ENCODE measurements at places on chromosomes 5 and 9.

- DNase-seq: no peak
These were observed 22.6 kb downstream of the PRRT1B start for GRCh38 chr9:131567910-131568309.

- no peak for DNase-seq
These were observed 321.9 kb downstream of the EBF1 start for GRCh38 chr5:158777647-158778350.

DNA sequence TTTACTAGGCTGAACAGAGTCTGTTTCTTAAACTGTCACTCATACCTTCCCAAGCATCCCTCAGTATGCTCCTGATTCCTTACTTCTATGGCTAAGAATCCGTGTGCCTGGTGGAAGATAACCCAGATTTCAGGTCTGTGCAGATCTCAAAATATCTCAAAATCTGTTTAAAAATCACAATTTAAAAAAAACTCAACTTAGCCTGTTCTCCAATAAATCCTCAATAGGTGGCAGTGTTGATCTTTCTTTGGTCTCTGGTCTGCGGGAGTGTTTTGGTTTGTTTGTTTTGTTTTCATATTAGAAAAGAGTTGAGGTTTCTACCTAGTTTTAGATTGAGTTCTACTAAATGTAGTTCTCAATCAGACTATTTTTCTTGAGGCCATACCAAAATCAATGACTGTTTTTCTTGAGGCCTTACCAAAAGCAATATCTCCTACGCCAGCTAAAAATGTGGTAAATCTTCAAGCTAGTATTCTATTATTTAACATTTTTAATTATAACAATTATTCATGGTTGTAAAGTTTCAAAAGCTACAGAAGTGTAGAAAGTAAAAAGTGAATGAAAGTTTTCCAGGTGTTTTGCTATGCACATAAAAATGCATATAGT is 57.9 kb downstream of the TGFBR1 start:
- no peak for DNase-seq

DNA sequence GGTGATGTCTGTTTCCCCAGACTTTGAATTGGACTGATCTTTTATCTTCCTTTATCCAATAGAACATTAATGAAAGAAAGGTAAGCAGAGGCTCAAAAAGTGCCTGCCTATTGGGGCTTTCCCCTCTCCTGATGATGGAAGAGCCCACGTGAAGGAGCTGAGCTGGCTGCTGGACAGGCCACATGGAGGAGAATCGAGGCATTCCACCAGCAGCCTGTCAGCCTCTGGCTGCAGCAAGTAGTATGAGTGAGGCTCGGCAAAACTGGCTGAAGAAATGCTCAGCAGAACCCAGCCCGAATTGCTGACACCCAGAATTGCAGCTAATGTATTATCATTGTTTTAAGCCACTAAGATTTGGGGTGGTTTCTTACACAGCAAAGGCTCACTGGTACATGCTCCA is 66.5 kb upstream of the STC2 start:
- no peak for DNase-seq

GRCh38 chr5:44048276-44048984 is 340.8 kb downstream of the FGF10 start:
- DNase-seq: no peak

- DNase-seq: no peak
These were observed 54.2 kb downstream of the ZSWIM6 start for GRCh38 chr5:61386045-61386800.

DNA sequence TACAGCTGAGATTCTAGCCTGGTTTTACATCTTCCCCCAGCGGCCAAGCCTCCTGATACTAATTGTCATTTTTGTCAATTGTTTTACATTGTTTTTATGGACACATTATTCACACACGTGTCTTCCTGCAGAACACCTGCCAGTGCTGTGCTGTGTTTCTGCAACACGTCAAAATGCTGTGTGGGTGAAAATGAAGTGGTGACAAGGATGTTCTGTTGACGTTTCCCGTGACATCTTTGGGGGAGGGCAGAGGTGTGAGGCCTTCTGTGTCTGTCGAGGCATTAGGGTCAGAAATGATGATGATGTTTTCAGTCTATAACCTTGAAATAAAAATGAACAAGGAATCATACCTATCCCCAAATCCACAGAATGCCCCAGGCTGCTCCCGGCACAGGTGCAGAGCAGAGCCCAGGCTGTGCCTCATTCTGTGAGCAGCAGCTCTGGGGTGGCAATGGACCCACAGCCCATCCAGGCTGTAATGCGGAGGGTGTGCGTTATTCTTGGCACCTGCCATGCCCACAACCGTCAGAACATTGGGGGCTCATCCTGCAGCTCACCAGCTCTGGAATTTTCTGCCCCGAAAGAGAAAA is 23.6 kb upstream of the CEP72 start:
- no peak for DNase-seq

GRCh38 chr5:141351591-141351990 is 1.7 kb downstream of the PCDHGB1 start:
- DNase-seq: no peak

DNA sequence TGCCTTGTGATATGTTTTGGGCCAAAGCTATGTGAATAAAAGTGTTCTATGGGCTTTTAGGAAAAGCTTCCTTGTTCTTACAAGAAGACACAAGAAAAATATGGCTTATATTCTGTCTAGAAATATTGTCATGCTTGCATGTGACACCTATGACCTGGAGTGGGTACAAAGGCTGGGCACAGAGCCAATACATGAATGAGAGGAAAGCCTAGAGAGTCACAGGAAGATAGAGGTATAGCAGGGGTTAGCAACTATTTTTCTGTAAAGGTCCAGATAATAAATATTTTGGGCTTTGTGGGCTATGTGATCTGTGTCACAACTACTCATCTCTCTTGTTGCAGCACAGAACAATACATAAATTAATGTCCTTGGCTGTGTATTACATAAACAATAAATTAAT is 196.6 kb upstream of the CD180 start:
- DNase-seq: no peak

GRCh38 chr9:96232539-96233241 is 69.3 kb downstream of the HSD17B3 start:
- no peak for DNase-seq

DNA sequence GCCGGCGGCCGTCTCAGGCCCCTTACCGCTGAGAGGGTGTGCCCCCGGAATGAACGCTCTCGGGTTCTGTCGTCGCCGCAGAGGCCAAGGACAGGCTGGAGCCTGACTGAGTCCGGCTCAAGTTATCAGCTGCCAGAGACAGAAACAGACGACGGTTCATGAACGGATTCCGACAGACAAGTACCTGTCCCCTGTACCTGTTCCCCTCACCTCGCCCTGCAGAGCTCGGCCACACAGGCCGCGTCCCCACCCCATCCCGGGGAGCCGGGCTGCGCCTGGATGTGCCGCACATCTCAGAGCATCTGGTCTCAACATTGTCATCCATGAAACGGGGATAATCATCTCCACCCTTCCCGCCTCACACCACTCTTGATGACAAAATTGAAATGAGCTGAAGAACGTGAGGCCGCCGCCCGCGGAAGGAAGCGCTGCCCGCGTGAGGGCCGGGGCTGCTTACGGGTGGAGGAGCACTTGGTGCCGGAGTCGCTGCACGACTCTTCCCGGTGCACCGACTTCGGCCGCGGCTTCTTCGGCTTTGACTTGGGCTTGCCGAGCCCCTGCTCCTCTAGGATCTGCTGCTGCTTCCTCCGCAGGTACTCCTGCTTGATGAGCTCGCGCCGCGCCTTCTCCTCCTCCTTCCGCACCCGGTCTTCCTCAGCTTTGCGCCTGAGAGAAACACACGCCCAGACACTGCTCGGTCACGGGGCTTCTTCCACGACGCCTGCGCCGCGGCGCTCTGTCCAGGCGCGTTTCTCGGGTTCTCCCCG is 89.2 kb downstream of the CAMSAP1 start:
- DNase-seq: no peak

DNA sequence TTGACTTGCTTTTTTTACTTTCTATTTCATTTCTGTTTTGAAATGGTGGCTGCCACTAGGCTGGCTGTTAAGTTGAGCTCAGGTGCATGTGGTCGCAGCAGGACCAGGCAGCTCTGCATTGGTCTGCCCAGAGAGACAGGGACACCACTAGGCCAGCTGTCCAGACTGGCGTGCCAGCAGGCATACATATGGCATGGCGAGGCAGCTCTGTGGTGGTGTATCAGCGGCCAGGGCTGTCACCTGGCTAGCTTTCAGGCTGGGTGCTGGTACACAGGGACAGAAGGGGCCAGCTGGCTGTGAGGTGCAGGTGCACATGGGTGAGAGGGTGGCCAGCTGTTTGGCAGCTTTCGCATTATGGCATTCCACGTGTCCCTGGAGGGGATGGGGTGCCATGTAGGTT is 654.0 kb upstream of the ACO1 start:
- DNase-seq: no peak

DNA sequence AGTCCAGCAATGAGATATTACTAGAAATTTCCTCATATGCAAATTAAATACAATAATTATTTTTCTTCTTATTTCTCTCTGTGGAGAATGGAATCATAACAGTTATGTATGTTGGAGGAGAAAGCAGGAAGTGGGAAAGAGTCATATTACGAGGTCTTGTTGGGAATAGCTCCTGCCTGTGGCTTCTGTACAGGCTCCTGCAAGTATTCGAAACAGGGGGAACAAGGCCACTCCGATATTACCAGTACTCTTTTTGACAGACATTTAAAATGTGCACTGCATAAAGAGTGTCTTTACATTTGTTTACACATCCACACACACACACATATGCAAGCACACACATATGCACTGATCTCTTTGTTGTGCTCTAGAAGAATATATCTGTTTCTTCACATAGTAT is 812.0 kb upstream of the ZNF608 start:
- DNase-seq: no peak

DNA sequence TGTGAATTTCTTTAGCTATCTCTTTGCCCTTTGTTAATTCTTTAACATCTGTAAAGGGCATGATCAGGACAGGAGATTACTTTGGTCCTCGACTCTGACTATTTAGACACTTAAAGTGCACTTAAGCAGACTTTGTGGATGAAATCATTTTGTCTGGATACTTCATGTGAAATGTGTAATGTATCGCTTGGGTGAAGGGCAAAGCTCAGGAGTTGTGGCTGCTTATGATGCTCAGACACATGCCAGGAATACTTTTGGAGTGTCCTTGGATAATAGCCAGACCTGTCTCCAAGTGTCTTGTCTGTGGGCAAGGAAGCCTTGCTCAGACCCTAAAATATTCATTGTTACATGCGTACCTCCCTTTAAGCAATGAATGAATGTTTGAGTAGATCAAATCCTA is 87.8 kb downstream of the RAI14 start:
- DNase-seq: no peak

DNA sequence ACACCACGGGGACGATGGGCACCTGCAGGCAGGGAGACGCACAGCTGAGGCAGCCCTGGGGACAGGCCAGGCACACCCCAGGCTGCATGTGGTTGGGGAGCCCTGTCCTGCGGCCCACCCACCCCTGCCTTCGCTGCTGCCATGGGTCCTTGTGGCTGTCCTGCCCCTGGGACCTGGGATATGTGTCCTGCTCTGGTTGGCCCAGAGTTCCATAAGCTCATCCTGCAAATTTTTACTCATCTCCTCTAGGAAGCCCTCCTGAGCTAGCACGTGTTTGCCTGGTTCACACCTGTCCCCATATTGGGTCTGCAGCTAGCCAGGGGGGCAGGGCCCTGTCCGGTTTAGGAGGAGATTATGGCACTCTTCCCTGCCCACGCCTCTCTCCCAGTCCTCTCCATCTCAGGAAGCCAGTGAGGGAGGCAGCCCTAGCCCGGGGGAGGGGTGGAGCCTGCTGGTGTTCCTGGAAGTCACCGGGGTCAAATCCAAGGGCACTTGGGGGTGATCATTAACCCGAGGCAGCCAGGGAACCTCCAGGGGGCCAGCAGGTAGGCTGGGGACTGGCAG is 12.2 kb downstream of the EGFL7 start:
- no peak for DNase-seq

DNA sequence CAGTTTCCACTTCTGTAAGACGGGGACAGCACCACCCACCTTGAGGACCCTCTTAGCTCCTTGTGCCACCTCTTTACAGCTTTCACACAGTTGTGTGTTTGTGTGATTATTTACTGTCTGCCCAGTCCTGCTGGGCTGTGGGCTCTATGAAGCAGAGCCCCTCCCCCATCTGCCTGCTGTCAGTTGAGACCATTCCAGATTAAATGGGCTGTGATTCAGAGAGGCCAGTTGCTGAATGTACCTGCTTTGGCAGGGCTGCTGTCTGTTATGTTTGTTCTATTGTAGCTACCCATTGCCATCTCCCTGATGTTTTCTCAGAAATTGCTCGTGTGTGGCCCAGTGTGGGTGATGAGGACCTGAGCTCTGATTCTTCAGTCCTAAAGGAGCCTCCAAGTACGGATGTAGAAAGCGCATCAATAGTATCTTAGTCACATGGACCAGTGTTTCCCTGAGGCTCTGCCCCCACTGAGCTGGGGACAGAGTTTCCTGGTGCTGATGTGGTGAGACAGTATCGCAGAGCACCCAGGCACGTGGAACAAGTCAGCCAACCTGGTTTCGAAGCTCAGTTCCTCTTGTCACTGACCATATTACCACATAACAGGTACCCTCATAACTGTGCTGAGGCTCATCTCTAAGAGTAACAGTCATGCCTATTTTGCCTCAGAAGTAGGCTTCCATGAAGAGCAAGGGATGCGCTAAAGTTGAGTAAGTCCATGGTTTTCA is 3.7 kb downstream of the ANGPTL2 start:
- DNase-seq: no peak

DNA sequence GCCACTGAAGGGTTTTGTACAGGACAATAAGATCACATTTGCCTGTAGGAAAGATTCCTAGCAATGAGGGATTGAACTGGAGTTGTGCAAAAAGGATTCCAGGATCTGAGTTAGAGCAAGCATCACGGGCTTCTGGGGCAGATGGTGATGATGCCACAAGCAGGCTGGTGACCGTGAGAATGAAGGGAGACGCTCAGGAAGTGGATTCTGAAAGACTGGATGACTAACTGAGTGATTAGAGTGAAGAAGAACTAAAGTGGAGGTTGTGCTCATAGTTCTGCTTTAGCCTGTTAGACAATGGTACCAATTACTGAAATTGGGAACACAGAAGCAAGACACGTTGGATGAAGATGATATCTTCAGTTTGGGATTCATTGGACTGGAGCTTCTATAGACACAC is 168.2 kb downstream of the CD180 start:
- DNase-seq: no peak

DNA sequence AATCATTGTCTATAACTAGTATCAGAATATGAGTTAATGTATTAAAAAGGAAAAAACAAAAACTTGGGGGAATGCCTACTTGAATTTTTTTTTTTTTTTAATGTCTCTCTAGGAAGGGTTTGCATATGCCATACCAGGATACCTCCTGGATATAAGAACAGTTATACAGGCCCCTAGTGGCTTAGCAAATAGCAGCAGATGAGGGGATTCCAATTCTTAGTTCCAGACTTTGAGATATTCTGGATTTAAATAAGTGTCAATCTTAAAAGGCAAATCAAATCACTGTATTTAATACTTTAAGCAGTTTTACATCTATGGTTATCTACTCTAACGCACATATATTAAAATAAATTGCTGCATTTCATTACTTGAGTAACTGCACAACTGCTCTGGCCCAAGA is 1055.5 kb upstream of the DMAC1 start:
- DNase-seq: no peak

DNA sequence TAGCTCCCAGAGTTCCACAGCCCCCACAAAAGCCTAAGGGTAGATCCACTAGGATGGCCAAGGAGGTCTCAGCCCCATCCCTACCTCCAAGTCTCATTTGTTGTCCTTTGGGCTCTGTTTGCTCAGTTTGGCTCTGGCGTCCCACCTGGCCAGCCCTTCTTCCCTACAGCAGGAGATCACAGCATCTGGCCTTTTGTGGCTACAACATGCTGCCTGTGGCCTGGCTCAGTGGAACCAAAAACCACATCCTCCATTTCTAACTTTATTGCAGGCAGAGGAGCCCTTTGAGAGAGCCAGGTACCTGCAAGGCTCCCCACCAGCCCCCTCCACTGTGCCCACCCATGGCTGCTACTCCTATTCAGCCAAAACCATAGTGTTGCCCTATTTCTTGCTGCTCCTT is 11.4 kb downstream of the JADE2 start:
- no peak for DNase-seq

Data from nucleus accumbens (tissue), 56 donors.